ENCODE measurements at places on chromosomes 3 and 15.

- peak; percentile 27 for DNase-seq
These were observed 422.4 kb downstream of the DIPK2A start for GRCh38 chr3:144394032-144394431.

GRCh38 chr3:171237009-171237385 lies 210.5 kb upstream of the SLC2A2 start:
- DNase-seq, result no peak

- DNase-seq, result peak; percentile 29
These were observed 240.4 kb upstream of the BHLHE40 start for GRCh38 chr3:4738737-4739274.

GRCh38 chr3:32303399-32303747 lies 64.9 kb downstream of the CMTM8 start:
- peak; percentile 10 for DNase-seq

GRCh38 chr15:69951256-69951897 lies 146.3 kb downstream of the TLE3 start:
- no peak for DNase-seq

DNA sequence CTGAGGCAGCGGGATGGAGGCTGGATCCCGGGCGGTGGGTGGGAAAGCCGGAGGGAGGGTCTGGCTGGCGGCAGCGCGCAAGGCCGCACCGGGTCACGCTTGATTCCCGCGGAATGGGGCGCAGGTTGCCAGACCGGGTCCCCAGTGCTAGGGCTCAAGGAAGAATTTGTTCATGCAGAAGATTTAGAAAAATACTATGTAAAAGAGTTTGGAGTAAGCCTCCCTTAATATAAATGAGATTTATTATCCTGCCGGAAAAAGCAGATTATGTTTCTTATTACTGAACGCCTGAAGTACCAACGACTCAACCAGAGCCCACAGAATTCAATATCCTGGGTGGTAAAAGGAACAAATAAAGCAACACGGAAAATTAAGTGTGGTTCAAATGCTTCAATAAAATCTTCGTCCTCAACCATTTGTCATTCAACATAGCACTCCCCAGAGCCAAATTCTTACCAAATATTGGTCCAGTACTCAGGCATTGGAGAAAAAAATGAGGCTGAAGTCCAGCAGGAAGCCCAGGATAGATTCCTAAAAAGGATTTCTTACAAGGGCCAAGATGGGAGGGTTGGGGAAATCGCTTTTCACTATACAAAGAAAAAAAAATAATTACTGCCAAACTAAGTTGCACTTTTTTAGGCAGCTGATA lies 1.2 kb upstream of the ZBTB20 start:
- DNase-seq, result no peak

- DNase-seq, result no peak
These were observed 36.7 kb downstream of the CTDSPL start for GRCh38 chr3:37898424-37898823.

DNA sequence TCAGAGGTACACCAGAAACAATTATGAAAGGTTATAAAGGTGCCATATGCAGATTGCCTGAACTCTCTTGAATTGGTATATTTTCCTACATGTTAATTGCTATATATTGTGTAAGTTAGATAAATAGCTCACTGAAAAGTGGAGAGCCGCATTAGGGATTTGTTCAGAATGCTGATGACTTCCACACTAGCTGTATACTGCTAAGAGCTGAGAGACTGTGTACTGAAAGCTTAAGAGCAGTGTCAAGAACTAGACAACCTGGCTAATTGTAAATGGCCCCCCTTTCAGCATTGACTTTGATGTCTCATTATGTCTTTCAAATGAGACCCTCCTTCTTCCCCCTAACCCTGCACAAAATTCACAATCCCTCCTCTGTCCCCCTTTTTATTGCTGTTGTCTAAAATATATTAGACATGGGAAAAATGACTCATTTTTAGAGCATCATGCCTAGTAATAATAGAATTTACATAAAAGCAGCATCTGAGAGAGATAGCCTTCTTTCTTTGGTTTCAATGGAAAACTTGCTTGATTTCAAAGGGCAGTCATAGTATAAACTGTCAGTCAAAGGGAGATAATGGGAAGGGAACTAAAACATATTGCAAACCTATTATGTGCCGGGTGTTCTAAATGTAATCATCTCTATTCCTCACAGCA lies 34.7 kb upstream of the GREM1 start:
- DNase-seq, result no peak

DNA sequence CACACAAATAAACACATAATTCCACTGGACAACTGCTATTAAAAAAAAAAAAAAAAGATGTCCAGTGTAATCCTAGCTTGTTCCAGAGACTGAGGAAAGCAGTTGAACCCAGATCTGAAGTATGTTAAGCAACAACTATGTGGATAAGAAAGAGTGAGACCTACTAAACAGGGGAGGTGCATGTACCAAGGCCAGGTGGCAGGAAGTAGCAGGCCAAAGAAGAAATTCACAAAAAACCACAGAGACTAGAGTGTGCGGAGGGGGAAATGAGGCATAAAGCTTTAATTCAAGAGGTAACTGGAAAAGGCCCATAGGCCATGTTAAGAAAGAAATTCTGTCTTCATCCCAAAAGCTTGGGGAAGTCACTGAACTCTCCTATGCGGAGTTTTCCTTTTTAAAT lies 490.0 kb downstream of the NAALADL2 start:
- no peak for DNase-seq

DNA sequence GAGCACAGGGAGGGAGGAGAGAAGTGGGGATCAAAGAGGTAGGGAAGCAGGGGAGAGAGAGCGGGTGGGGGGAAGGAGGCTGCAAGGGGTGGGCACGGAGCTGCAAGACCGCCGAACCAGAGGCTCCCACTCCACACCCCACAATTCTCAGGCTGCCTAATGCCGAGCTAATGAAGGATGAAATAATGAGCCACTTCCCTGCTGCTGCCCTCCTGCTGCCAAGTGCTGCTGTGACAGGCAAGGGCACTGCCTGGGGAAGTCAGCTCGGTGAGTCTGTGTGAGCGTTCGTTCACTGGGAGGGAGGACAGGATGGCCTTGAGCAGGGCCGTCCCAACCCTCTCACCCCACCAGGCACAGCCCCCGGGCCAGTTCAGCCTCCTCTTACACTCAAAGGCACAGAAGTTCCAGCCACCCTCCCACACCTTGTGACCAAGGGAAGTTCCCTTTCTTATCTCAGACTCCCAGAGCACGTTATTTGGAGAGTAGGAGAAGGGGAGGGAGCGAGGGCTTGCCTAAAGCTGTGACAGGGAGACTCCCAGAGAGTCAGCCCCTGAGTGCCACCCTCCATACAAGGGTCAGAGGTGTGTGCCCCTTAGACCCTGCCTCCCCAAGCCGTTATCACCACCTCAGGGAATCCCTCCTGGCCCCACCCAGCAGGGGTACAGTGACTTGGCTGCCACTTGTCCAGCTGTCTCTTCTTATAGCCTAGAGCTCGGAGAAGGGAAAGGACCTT lies 12.4 kb downstream of the GLYCTK start:
- peak; percentile 45 for DNase-seq

DNA sequence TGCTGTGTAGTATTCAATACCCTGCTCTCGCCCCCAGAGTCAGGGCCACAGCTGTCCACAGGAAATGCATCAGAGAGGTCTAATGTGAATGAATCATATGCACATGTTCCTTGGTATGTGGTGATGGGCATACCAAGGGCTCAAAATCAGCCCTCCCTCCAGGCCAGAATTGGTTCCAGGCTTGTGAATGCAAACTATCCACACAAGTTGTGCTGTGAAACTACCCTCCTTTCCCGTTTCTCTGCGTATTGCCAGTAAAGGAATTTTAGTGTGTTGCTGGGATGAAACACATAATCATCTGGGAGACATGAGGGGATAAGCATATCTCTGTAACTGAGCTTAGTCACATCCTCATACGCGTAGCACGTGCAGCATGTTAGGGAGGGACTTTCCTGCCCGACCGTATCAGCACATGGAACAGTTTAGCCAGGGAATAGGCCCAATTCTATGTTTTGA lies 9.2 kb upstream of the MME start:
- peak; percentile 97 for DNase-seq

GRCh38 chr3:66425032-66425431 lies 75.8 kb downstream of the LRIG1 start:
- DNase-seq, result no peak

- no peak for DNase-seq
These were observed 107.4 kb downstream of the IGF1R start for GRCh38 chr15:98755781-98756180.

GRCh38 chr3:186760141-186760833 lies 23.1 kb upstream of the EIF4A2 start:
- no peak for DNase-seq

GRCh38 chr15:63922261-63922904 lies 88.6 kb upstream of the HERC1 start:
- peak; percentile 36 for DNase-seq

- DNase-seq, result no peak
These were observed 92.5 kb upstream of the MEX3B start for GRCh38 chr15:82138306-82138705.

DNA sequence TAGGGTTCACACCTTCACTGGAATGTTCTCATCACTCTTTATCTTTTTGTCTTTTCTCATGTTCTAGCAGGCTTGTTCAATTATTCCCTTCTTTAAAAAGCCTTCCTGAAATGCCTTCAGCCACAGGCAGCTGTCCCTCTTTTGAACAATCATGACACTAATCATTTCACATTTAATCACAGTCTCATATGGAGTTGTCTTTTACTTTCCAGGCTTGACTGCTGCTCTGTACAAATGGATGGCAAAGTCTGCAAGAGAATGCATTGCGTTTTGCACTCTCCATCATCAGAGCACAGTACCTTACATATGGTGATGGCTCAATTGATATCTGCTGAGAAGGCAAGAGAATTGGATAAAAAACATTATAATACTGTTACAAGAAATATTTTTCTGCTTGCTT lies 529.8 kb downstream of the DIPK2A start:
- no peak for DNase-seq

DNA sequence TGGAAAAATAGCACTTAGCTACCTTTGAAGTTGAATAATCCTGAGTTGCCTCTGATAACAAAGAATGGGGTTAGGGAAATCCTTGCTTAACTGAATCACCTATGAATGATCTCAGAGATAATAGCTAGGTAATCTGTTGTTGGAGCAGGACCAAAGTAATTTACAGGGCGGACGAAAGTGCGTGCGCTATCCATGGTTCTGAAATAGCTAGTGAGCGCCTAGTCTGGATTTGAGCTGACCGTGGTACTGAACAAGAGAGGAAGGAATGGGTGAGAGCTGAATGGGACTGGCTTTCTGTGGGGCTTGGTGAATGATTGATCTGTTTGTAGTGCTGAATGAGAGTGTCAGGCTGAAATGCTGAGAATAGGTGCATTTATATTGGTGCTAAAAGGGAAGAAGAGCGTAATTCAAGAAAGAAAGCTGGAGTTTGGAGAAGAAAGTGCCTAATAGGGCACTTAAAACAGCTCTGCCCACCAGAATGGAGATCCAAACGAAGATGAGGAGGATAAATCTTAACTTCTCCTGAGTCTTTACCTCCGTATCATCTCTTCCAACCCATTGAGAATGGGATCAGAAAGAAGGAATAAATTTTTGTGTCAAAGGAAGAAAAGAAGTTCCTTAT lies 10.1 kb downstream of the SCN10A start:
- peak; percentile 85 for DNase-seq

GRCh38 chr15:86829245-86829644 lies 749.6 kb downstream of the AGBL1 start:
- no peak for DNase-seq

DNA sequence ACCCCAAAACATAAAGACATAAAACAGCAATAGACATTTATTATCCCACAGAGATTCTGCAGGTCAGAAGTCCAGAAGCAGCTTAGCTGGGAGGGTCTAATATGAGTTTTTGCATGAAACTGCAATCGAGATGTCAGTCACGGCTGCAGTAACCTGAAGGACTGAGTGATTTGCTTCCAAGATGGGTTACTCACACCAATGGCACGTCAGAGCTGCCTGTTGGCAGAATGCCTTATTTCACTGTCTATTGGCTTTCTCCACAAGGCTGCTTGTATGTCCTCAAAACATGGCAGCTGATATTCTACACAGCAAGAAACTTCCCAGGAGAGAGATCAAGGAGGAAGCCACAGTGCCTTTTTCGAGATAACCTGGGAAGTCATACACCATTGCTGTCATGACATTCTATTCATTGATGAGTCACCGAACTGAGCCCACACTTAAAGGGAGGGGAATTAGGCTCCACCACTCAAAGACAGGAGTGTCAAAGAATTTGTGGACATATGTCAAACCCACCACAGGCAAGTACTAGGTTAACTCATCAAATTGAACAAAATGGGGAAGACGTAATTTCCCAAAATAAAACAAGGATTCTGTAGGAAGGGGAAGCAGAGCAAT lies 122.2 kb downstream of the SYNPR start:
- DNase-seq, result peak; percentile 2

DNA sequence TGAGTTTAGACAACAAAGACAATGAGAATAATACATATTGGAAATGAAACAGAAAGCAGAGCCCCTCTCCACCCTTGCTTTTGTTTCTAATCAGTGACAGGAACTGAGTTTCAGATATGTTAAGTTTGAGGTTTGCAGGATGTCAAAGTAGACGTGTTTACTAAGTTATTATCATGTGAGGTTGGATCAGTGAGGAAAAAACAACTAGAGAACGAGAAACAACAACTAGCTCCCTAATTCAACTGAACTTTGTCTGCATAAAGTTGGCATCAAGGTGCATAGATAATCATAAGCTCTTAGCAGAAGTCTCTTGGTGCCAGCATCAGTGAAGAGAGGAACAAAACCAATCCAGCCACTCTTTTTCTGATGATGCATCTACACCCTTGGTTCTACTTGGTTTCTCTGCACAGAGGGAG lies 491.1 kb upstream of the NR2F2 start:
- DNase-seq, result peak; percentile 31

GRCh38 chr15:88985547-88986393 lies 72.6 kb upstream of the MFGE8 start:
- DNase-seq, result no peak

- DNase-seq, result peak; percentile 84
These were observed 136.2 kb downstream of the TNIK start for GRCh38 chr3:171323938-171324536.

DNA sequence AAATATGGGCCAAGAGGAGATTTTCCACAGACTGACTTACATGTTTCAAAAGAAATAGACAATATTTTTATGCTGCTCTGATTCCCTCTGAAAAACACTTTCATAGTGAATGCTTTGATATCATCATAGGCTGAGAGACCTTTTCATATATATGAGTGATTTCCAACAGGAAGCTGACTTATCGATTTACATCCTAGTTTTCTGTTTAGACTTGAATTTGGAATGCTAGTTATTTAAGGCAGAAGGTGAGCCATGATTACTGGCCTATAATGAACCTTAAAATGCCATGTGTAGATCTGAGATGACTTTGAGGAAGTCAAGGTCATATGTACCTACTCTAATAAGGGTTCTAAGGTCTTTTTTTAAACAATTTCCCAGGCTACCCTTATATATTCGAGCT lies 1126.1 kb downstream of the ROBO1 start:
- no peak for DNase-seq

DNA sequence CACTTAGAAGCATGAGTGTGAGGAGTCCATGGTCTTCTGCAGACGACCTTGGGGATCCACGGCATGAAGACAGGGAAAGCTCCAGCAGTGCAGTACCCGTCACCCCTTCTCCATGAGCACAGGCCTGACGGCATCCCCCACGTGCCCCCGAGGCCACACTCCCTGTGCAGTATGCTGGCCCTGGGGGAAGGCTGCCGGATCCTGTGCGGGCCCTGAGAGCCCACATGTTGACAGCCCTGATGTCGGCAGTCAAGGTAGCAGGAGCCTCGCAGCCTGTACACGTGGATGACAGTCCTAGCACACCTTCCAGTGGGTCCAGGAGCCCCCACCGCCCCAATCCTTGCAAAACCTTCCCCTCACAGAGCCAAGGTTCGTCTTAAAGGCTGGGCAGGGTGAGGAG lies 195.3 kb downstream of the ATP10A start:
- no peak for DNase-seq
